ENCODE measurements at places on chromosomes 2 and 18.

DNA sequence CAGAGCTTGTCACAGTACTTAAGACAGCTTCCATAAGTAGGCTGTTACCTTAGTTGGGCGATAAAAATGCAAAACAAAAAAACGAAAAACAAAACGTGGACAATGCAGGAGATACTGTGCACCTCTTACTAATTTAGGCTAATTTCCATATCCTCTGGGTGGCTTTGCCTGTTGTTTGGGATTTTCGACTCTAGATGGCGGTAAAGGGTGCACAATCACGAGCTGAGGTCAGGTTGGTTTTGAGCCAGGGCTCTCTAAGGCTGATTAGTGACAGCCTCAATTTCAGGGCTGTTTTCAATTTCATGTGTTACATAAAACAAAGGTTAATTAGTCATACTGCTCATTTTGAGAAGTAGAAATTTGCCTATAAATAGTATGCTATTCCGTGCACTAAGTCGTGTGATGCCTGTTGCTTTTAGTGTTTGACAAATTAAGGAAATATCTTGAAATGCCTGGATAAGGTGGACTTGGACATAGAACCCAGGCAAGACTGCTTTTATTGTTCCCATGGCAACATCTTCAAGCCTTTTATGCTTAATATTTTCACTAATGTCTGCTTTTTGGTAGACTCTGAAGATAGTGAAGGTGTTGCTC, 493.1 kb downstream of the SOCS6 start:
- no peak for DNase-seq

DNA sequence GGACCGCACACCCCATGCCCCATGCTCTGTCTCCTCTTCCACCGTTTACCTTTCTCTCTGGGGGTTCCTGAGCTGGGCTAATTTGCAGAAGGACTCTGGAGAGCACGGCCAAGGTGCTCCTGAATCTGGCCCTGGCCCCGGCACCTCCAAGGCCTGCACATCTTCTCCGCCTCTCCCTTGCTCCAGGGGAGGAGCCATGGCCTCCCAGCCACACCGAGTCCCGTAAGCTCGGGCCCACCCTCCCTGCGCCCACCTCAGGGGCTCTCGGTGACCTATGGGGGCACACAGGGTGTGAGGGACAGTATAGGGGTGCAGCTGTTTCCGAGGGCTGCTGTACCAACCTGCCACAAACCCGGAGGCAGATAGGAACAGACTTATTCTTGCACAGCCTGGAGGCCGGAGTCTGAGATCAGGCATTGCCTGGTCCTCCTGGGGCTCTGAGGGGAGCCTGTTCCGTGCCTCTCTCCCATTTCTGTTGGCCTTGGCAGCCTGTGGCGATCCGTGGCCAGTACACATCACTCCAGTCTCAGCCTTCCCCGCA, 127.3 kb upstream of the GPC1 start:
- DNase-seq = no peak

GRCh38 chr2:73992036-73992435, 7.3 kb downstream of the TET3 start:
- no peak for DNase-seq

GRCh38 chr18:80169607-80170006, 60.5 kb downstream of the ADNP2 start:
- no peak for DNase-seq

- DNase-seq = peak; percentile 57
Observed at GRCh38 chr2:223669453-223670225, 67.5 kb upstream of the SCG2 start.

- no peak for DNase-seq
Observed at GRCh38 chr2:121031568-121032340, 253.2 kb downstream of the TFCP2L1 start.

GRCh38 chr2:27489118-27489497, 435 bp downstream of the IFT172 start:
- DNase-seq = peak; percentile 35

DNA sequence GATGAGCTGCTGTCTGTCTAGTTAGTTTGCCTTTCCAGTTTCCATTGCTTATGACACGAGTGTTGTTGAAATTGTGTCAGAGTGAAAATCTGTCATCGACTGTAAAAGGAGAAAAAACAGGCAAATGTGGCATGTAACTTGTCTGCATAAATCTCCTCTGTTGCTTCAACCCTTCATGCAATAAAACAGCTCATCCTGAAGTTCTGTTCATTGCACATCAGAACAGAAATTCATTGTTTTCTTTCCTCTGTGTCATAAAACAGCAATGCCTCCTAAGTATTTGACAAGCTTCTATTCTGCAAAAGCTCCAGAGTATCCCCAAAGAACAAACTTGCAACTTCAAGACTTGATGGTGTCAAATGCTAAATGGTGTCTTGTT, 432.1 kb downstream of the MEIS1 start:
- DNase-seq = no peak

GRCh38 chr2:20093263-20094141, 42.1 kb upstream of the LAPTM4A start:
- DNase-seq = peak; percentile 55

DNA sequence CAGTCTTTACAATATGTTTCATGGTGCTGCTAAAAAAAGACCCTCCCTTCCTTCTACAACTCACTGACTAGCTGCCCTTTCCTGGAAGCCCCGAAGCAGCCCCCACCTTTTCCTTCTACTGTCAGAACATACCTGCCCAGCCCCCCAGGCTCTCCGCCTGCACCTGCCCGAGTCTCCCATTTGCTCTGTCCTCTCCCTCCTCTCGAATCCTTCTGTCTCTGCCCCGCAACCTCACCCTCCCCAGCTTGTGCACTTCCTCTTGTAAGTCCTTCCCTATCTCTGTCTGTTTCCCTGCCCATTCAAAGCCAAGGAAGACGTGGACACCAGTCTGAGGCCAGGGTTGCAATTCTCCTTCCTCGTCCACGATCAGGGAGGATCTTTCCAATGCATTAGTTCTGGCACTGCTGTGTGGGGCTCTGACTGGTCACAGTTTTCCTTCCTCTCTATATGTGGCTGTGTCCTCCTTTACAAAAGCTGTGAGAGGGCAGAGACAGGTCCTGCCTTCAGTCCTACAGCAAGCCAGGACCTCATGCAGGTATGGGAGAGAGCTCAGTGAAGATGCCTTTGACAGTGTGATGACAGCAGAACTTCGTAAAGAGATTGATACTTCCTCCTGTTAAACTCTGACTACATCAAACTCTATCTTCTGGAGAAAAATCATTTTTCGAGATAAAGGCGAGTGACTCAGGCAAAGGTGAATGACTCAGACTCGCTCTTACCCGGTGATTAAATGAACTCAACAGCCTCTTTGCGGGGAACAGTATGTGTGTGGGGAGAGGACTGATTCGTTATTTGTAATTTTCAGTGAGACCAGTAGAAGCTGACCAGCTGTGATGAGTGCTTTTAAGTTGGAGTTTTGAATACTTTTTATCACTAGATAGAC, 14.2 kb downstream of the TNFRSF11A start:
- DNase-seq = peak; percentile 56

DNA sequence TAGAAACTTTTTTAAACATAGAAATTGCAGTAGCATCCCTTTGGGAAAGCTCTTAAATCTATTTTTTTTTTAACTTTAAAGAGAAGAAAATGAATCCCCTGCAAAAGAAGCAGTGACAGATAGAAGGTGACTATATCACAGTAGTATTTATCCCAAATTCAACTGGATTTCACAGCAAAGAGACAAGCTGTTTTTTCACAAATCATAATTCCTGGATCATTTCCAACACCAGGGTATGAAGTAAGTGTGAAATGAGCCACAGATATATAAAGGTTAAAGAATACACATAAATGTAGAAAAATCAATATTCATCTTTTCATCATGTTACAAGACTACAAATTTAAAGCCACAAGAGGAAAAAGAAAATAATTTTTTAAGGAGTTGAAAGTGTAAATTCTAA, 1404.9 kb upstream of the NXPH2 start:
- DNase-seq = no peak

- no peak for DNase-seq
Observed at GRCh38 chr2:234682492-234683228, 185.8 kb upstream of the ARL4C start.

GRCh38 chr2:238231251-238231793, 8.5 kb downstream of the HES6 start:
- peak; percentile 85 for DNase-seq

GRCh38 chr2:152743002-152743401, 24.6 kb downstream of the ARL6IP6 start:
- DNase-seq = peak; percentile 45

GRCh38 chr2:210544831-210545230, 11.6 kb upstream of the CPS1 start:
- no peak for DNase-seq

DNA sequence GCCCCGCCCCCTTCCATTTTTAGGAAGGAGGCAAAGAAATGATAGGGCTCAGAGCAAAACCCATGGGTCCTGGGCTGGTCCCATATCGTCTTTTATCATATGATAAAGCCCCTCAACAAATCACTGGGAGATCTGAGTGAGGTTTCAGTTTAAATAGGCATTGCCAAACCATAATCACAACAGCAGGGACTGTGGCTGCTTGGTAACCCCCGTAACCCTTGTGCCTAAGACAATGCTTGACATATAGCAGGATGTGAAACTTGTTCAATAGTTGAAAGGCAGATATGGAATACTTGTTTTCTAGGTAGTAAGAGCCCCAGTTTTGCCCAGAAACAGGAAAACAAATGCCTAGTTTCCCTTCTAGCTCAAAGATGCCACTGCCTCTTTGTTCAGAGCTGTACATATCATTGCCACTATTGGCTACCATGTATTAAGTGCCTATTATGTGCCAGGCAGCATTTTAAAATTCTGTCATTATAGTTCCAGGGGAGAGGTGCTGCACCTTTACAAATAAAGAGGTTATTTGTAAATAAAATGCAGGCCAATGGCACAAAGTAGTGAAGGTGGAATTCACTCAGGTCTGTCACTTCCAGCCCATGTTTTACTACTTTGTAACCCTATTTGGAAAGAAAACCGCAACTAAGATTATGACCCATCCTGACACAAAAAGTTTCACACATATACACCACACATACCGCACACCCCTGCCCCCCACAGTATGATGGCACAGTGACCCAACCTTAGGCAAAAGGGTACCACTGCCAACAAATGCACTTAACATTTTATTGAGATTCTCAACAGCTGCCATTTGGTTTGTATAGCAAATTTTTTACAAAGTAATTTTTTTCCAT, 14.2 kb downstream of the NAGK start:
- DNase-seq = no peak

GRCh38 chr2:8600456-8600855, 81.4 kb upstream of the ID2 start:
- DNase-seq = no peak

DNA sequence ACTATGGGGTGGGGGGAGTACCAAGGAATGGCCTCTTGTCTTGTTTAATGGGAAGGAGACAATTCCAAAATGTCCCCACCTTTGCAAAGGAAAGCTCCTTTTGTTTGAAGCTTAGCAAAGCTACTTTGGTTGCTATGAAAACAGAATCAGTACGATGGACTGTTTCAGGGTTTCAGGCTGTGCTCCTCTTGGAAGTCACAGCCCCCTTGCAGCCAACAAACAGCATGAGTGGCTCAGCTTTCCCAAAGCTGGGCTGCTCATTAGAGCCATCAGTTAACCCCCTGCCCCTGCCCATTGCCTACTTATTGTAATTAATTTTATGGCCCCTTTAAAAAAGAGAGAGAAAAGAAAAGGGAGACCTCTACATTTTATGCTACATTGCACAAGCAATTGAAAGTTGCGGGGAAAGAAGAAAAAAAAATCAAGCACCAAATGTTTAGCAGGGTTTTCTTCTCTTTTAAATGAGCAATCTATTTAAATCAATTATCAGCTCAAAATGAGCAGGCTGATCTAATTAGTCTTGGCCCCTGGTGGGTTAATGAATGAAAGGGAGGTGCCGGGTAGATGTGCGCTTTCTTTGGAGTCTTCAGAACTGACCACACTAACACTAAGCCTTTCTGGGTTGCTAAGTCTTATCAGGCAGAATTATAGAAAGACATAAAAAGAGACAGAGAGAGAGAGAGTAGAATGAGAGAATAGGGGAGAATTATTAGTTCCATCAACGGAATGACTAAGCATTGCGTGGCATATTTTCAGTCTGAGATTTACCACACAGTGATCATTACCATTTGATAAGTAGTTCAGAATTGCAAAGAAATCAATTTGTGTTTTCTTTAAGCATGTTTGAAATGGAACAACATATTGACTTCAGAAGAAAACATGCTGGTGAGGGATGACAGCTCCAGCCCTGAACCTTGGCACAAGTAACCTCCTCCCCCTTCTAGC, 284.9 kb downstream of the INSIG2 start:
- no peak for DNase-seq

DNA sequence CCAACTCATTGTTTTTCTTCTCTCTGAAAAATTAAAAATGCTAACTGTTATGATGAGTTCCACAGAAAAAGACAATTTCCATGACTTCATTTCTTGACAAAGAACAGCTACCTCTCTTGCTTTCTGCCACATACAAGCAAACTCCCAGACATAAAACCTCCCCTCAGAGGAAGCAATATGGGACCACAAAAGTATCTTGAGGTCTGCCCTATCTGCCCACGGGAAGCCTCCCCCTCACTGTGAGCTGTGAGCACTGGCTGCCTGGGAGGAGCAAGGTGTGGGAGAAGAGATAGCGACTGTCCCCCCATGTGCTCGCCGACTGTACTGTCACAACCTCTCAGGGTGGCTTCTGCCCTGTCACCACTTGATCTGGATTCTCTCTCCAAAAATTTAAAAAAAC, 69.7 kb upstream of the NRP2 start:
- DNase-seq = no peak

GRCh38 chr18:72407048-72407447, 137.1 kb downstream of the CBLN2 start:
- no peak for DNase-seq

GRCh38 chr18:74784752-74785151, 187.1 kb downstream of the ZNF407 start:
- DNase-seq = no peak

DNA sequence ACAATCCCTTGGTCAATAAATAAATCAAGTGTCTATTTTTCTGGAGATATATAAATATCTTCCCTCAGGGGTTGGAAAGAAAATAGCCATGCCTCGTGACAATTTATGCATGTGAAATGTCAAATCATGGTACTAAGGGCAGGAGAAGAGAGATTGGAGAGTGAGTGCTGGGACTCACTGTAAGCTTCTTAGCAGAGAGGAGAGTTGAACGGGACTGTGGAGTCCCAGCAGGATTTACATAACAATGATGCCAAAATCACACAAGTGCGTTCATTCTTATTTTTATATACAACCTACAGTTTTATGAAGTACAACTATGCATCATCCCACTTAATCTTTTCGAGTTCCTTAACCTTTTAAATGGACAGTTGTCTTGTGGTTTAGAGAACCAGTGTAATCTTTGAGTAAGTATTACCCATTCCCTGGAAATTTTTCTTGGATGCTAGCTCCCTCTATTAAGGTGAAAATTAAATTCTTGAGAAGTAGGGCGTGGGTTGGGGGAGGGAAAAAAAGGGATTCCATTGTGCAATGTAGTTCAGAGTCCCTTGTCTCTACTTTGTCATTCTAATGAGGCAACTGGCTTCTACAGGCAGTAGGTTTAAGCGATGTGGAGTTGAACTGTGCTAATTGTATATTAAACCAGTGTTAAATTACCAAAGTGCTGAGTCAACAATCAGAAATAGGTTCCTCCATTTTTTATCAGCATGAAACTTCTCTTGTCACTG, 143.6 kb upstream of the EPHA4 start:
- DNase-seq = no peak

- no peak for DNase-seq
Observed at GRCh38 chr2:32558492-32558891, 69.4 kb upstream of the TTC27 start.

Data from trophoblast cell (in vitro differentiated cells and primary cell).